ENCODE measurements at places on chromosomes 4 and X.

DNA sequence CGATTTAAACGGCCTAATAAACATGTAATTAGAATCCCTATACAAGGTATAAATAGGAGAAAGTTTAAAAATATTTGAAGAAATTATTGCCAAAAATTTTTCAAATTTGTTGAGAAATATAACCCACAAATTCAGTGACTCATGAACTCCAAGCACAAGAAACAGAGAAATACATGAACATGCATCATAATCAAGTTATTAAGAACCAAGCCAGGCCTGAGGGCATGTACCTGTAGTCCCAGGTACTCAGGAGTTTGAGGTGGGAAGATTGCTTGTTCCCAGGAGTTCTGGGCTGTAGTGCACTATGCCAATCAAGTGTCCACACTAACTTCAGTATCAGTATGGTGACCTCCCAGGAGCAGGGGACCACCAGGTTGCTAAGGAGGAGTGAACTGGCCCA lies 341.9 kb downstream of the CAMK2D start:
- DNase-seq = no peak

DNA sequence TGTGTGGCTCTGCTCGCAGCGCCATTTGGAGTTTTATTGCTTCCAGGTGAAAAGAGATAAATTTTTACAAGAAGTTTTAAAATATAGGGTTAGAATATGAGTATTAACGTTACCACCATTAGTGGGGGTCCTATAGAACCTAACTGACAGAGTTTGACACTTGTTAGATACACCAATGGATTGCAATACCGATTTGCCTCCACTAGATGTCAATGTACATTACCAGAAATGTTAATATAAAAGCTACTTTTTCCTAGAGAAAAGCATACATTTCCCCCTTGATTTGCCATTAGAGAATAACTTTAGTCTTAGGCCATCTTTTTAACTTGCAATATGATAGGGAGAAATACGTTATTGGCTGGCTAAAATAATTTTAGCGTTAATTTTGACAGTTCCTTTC lies 108.4 kb downstream of the LINC00632 start:
- no peak for DNase-seq

GRCh38 chrX:5084279-5084678 lies 1144.4 kb downstream of the NLGN4X start:
- no peak for DNase-seq

DNA sequence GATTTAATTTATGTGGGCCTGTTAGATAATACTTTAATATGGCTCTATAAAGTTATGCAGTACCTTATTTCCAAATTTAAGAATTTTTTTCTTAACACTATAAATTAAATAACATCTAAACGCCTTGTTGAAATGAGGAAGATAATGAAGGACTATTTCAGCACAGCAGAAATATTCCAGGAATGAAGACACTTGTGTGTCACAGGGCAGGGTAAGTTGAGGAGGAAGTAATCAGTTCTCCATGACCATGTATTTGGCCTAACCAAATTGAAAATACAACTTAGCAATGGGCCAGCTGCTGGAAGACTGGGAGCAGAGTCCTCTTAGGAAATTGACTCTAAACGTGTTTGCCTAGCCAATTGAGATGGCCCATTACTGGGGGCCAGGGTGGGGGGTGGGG lies 16.9 kb downstream of the CXCL3 start:
- no peak for DNase-seq

- no peak for DNase-seq
These were observed 99.8 kb downstream of the LARP7 start for GRCh38 chr4:112736718-112737135.

DNA sequence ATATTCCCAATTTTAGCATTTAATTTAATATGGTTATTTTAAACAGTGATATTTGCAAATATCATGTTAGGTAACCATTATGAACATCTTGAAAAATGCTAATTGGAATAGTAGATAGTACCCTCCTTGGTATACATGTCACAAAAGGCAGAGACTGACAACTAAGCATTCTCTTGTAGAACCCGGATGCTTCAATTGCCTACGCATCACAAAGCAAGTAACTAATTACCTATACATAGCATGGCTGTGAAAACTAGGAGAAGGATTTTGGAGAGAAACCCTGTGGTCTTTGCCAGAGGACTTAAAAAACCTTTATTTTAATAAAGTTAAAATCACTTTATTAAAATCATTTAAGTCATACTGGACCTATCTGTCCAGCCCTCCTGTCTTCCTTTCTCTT lies 764.1 kb upstream of the TENM3 start:
- no peak for DNase-seq

DNA sequence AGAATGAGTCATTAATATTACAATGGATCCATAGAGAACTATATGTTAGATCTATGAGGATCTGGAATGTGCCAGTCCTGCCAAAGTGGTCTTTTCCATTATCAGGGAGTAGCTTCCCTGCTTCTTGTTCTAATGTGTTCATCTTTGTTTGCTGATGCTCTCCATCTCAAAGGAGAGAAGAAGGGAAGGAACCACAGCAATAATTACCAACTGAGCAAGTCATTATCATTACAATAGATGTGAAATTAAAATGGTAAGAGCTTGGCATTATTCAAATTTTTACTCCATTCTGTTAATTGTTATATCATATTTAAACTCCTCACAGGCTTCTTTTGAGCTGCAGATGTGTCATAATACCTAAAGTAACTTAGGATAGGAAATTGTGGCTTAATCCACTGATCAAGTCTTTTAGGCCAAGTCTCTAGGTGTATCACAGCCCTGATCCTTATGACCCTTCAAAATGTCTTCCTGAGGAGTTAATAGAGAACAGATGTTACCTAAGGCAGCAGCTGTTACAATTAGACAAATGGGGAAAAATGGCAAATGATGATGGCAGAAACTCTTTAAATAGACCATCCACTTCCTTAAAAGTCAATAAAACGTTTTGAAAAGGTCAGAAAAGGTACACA lies 1492.7 kb upstream of the IGFBP7 start:
- DNase-seq = no peak

- no peak for DNase-seq
These were observed 3.3 kb downstream of the ING2 start for GRCh38 chr4:183507925-183508696.

DNA sequence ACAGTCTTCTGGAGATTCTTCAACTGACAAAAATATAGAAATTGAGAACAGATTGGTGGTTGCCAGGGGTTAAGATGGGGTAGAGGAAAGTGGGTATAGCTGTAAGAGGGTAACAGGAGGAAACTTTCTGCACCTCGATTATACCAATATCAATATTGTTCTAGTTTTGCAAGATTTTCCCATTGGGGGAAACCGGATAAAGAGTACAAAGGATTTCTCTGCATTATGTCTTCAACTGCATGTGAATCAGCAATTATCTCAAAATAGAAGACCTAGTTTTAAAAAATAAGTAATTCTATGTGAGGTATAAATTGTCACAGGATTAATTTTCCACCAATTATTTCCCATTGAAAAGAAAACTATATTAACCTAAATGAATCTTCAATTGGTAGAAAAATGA lies 65.7 kb downstream of the LRBA start:
- no peak for DNase-seq

All from AG04450 (cell line).